Hematopoietic multipotent progenitor cell treated with erythropoietin and hydrocortisone succinate and interleukin-3 and kit ligand, for 17 days (in vitro differentiated cells): ENCODE measurements at places on chromosomes 7 and 10.

- DNase-seq, result no peak
Observed at GRCh38 chr7:1377111-1377909, 82.0 kb downstream of the MICALL2 start.

DNA sequence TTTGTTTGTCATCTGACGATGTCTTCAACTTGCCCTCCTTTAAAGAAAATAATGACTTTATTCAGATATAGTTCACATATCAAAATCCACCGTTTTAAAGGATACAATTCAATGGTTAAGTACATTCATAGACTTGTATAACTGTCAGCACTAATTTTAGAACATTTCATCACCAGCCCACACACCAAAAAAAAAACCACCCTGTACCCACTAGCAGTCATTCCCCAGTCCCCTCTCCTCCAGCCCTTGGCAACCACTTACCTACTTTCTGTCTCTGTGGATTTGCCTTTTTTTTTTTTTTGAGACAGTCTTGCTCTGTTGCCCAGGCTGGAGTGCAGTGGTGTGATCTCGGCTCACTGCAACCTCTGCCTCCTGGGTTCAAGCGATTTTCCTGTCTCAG is 5.3 kb upstream of the HILPDA start:
- DNase-seq, result no peak

GRCh38 chr10:11009471-11010308 is 8.0 kb upstream of the CELF2 start:
- no peak for DNase-seq

GRCh38 chr7:27739301-27739908 is 557 bp upstream of the TAX1BP1 start:
- DNase-seq, result no peak

DNA sequence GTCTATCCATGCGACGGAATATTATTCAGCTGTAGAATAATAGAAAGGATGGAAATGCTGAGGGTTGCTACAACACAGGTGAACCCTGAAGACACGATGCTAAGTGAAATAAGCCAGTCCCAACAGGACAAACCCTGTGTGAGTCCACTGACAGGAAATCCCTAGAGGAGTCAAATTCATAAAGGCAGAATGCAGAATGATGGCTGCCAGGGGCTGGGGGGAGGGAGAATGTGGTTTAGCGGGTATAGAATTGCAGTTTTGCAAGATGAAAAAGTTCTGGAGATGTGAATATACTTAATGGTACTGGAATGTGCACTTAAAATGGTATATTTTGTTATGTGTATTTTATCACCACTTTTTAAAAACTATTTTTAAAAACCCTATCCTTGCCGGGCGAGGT is 36.9 kb upstream of the DOCK1 start:
- DNase-seq, result no peak
